Fibroblast of the conjunctiva (primary cell): ENCODE measurements at places on chromosomes 11 and 22.

GRCh38 chr22:44697423-44698141 lies 4.4 kb upstream of the PRR5 start:
- DNase-seq: peak; percentile 38

DNA sequence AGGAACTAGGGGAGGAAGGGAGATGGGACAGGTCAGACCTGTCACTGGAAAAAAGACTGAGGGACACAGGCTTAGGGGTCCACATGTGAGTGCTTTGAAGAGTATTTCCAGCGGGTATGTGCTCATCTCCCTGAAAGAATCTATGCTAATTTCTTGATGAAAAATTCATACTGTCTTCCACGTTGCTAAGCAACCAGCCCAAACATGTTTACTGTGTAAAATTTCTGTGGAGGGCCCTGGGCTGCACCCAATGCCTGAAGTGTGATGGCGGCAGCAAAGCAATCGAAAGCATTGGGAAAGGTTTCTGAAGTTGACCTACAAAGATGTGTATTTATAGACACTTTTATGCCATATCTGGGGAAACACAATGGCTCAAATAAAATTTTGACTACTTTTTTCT lies 7.4 kb downstream of the SYT13 start:
- no peak for DNase-seq

GRCh38 chr11:64659417-64660144 lies 63.4 kb downstream of the NRXN2 start:
- no peak for DNase-seq

DNA sequence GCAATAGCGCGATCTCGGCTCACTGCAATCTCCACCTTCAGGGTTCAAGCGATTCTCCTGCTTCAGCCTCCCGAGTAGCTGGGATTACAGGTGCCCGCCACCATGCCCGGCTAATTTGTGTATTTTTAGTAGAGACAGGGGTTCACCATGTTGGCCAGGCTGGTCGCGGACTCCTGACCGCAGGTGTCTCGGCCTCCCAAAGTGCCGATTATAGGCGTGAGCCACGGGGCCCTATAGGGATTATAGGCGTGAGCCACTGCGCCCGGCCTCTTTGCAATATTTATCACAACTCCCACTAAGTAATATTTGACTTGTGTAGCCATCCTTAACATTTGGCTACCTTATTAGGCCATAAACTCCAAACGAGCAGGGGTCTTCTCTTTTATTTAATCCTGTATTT lies 879 bp upstream of the CUL5 start:
- no peak for DNase-seq

GRCh38 chr22:45179276-45180049 lies 15.7 kb downstream of the NUP50 start:
- no peak for DNase-seq

GRCh38 chr22:43176090-43176489 lies 10.8 kb downstream of the TTLL12 start:
- DNase-seq: no peak

GRCh38 chr11:102647430-102647829 lies 22.3 kb upstream of the MMP20 start:
- no peak for DNase-seq

- no peak for DNase-seq
These were observed 76.5 kb downstream of the LRRC4C start for GRCh38 chr11:41382927-41383326.

DNA sequence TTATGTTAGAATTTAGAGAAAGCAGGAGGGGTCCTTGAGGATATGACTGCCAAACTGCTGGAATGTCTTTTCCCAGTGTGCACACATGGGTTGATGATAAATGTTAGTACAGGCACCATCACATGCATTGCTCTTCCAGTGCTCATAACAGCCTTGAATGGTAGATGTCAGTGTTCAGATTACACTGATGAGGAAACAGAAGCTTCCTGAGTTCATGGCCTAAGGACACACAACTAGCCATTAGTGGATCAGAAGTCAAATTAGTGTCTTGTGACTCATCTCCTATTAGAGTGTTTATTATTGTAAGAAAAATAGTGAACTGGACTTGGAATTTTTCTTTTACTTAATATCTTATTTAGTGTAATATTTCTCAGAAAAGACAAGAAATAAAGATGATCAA lies 241.5 kb downstream of the DDX10 start:
- DNase-seq: peak; percentile 38

DNA sequence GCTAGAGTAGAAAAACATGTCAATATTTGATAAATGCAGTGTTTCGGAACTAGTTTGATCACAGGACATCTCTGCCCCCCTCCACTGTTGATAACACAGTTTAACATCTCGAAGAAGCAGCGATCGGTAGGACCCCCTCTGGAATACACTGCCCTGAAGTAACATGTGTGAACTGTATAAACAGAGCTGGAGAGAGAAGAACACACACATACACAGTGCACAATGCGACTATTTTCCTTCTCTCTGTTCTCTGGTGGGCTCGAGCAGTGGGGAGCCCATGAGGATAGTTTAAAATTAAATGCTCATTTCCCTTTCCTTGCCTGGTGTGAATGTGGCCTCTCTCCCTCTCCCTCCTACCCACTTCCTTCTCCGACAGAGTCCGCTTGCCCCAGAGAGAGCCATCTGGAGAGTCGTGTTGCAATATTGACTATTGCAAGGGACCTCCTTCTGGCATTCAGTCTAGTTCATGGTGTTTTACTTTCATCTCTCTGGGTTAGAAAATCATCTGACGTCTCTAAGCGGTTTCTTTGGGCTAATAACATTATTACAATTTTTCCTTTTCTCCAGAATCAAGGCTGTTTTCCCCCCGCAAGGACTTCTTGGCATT lies 51.6 kb upstream of the BARX2 start:
- no peak for DNase-seq

DNA sequence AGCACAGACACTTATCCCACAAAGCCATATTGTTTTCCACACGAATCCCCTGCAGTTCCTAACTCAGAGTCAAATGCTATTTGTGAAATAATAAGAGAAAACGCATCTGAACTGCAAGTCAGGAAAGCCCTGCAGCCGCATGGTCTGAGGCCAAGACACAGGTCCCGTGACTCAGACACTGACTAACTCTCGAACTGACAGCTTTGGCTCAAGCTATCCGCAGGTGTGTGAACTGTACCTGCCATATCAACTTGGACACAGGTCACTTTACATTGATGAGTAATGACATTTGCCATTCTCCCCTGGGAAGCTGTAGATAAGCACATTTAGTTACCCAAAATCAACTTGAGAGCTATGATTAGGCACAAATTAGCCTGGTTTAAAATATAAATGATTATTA lies 34.9 kb upstream of the NFRKB start:
- no peak for DNase-seq

DNA sequence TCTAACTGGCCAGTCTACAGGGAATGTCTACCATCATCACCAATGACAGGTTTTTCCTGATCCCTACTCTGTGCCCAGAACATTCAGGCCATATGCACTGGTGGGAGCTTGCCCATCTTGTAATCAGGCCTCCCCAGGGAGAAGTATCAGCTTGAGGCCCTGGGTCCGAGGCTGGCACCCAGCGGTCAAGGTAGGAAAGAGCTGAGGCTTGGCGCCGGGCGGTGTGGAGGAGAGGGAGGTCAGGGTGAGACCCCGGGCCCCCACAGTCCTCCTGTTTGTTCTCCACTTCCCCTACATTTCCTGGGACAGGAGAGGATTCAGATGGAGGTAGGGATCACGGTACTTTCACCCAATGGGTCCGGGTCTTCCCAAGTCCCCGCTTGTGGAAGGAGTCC lies 15.5 kb downstream of the TSKU start:
- no peak for DNase-seq

DNA sequence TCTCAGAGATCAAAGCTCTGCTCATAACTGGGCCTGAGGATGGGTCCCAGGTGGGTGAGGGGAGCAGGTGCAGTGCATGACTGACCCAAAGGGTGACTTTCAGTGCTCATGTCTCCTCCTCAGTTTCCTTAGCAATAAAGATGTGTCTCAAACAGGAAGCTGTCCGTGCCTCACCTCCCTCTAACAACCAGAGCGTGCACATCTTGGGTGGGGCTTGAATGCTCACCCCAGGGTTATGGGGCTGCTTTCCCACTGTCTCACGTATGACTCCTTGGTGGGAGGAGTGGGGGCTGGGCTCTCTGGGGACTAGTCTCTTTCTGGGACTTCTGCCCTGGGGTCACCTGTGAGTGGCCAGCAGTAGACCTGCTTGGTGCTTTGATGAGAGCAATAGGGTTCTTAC lies 53.9 kb upstream of the PHOX2A start:
- DNase-seq: no peak

- peak; percentile 99 for DNase-seq
These were observed 1130.4 kb downstream of the LRRC4C start for GRCh38 chr11:40328890-40329614.

DNA sequence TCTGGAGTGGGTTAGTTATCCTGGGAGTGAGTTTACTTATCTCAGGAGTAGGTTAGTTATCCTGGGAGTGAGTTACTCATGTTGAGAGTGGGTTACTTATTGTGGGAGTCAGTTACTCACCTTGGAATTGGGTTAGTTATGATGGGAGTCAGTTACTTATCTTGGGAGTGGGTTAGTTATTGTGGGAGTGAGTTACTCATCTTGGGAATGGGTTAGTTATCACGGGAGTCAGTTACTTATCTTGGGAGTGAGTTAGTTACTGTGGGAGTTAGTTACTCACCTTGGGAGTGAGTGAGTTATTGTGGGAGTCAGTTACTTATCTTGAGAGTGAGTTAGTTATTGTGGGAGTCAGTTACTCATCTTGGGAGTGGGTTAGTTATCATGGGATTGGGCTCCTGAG lies 49.6 kb upstream of the B3GAT1 start:
- no peak for DNase-seq
